Activated naive CD8-positive, alpha-beta T cell treated with anti-CD3 and anti-CD28 coated beads for 36 hours (primary cell): ENCODE measurements at places on chromosomes 12 and 14. TPM values are rescaled to one million over a fixed set of nuclear protein-coding genes. Genes with fewer than 3 reads are reported as not detected.

The SOAT2 gene
- 3.8 TPM for total RNA-seq

The RNF212B gene
- total RNA-seq: not detected

The NEDD1 gene
- 46.2 TPM for total RNA-seq

The SLC38A6 gene
- total RNA-seq: 3.3 TPM

- peaks cover 3% of the 10 kb centered on the region for H3K4me1 ChIP-seq
- H3K4me3 ChIP-seq: no peak overlapping the region
- H3K27ac ChIP-seq: no peak overlapping the region
- H3K36me3 ChIP-seq: no peaks in the 10 kb centered on the region
Observed at GRCh38 chr12:5269846-5270245, 162.1 kb upstream of the NTF3 start.

DNA sequence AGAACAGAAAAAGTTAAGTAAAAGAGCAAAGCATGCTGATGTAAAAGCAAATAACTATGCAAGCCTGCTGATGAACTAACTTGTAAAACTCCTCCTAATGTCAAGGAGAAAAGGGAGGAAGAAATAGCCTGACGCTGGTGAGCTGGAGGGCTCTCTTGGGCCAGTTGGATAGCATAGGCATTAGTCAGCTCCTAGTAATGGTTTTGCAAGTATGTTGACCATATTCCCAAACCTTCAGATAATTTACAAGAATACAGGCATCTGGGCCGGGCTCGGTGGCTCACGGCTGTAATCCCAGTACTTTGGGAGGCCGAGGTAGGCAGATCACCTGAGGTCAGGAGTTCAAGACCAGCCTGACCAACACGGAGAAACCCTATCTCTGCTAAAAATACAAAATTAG lies 871.4 kb downstream of the C12orf50 start:
- no peaks in the 10 kb centered on the region for H3K36me3 ChIP-seq
- H3K4me3 ChIP-seq: no peak overlapping the region
- no peak overlapping the region for H3K27ac ChIP-seq
- H3K27me3 ChIP-seq: no peaks in the 10 kb centered on the region
- no peak for DNase-seq

- no peaks in the 10 kb centered on the region for H3K36me3 ChIP-seq
- peak; percentile 6 for DNase-seq
- no peaks in the 10 kb centered on the region for H3K4me1 ChIP-seq
- no peak overlapping the region for H3K27ac ChIP-seq
Observed at GRCh38 chr12:117580718-117581062, 219.3 kb upstream of the NOS1 start.

- no peak for DNase-seq
- no peaks in the 10 kb centered on the region for H3K4me1 ChIP-seq
- no peaks in the 10 kb centered on the region for H3K36me3 ChIP-seq
- no peaks in the 10 kb centered on the region for H3K27me3 ChIP-seq
Observed at GRCh38 chr14:43141636-43142191, 1365.4 kb downstream of the FSCB start.

GRCh38 chr12:87901457-87901856 lies 127.7 kb downstream of the C12orf50 start:
- no peaks in the 10 kb centered on the region for H3K36me3 ChIP-seq
- no peaks in the 10 kb centered on the region for H3K4me1 ChIP-seq
- no peak overlapping the region for H3K27ac ChIP-seq
- no peak overlapping the region for H3K4me3 ChIP-seq
- DNase-seq: no peak

GRCh38 chr12:22653075-22653474 lies 28.1 kb downstream of the ETNK1 start:
- DNase-seq: no peak
- no peaks in the 10 kb centered on the region for H3K27me3 ChIP-seq
- H3K4me3 ChIP-seq: no peak overlapping the region
- peaks cover 21% of the 10 kb centered on the region for H3K4me1 ChIP-seq
- H3K27ac ChIP-seq: no peak overlapping the region

GRCh38 chr14:21070610-21071224 lies 613 bp downstream of the ARHGEF40 start:
- H3K27me3 ChIP-seq: peaks cover 72% of the 10 kb centered on the region
- DNase-seq: peak; percentile 19
- peak overlapping the region; percentile 73 for H3K4me3 ChIP-seq
- no peak overlapping the region for H3K27ac ChIP-seq
- H3K36me3 ChIP-seq: no peaks in the 10 kb centered on the region
